ENCODE measurements at places on chromosomes 12 and 14.

DNA sequence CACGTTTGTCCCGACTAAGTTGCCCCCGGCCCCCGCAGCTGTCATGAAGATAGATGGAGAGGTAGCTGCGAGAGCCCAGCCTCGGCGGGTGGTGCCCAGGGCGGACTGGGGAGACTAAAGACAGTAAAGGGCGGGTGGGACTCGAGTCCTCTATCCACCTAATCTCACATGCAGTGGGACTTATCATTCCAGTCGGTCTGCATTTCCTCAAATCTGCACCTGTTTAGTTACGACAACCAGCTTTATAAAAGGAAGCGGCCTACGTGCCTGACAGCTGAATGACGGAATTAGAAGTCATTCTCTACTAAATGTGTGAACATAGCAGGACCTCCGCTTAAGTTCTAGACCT is 109.8 kb upstream of the EGLN3 start:
- no peak for DNase-seq

DNA sequence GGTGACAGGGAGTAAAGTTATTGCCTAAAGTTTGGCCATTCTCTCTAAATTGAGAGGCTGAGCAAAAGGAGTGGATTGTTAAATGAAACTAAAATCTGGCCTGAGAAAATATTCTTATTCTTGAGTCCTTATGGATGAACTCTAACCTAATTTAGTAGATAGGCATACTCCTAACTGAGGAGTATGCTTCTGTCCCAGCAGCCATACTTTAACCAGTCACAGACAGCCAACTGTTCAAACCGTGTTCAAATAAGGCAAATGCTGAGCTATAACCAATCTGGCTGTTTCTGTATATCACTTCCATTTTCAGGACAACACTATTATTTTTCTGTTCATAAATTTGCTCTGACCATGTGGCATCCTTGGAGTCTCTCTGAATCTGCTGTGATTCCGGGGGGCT is 75.9 kb upstream of the RERGL start:
- no peak for DNase-seq

DNA sequence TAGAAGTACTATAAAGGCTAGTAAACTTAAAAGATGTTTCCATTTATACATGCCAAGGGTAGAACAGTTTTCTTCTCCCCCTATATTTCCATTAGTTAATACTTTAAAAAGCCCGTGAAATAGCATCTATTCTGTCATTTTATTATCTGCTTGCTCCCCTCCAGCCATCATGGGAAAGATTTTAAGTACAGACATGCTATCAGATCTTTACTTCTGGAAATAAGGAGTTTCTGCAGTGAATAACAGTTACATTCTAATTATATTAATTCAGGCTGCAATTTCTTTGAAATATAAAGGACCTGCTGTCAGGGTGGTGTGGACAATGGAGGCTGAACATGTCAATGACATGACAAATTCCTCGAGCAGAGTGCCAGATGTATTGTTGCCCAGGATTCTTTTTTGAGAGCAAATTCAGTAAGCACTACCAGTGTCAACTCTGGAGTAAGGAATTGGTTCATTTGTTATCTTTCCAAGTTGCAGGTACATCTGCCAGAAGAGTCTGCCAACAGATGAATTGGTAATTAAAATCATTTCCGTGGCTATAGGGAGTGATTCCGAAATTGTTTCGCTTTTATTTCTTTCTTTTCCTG is 151.3 kb downstream of the BTG1 start:
- DNase-seq: no peak

GRCh38 chr12:63132201-63132600 is 18.8 kb downstream of the AVPR1A start:
- no peak for DNase-seq

DNA sequence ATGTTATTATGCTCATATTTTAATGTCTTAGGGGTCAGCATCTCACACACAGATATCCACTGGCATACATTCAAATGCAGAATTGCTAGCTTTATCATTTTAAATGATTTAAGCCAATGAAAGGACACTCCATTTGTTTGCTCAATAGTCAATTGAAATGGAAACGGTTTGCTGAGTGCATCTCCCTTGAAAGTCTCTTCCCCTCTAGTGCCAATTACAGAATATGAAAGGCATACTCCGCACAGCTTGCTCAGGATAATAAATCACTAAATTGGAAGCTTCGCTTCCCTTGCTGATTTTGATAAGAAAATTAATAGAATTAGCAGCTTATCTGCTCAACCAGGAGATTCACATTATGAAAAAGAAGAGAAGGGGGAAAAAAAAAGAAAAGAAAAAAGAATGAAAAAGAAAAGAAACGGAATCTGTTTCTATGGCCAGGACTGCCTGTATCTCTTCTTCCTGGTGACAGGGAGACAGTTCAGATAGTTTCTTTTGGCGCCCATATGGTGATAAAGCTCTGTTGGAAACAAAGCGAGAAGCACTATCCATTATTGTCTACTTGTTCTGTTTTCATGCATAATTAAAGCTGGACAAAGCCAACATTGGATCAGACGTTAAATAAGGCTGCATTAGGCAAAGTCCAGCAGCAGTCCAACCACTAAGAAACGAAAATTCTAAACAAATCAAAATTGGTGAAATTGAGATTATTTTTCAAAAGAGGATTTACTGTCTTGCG is 225.0 kb downstream of the GXYLT1 start:
- no peak for DNase-seq

GRCh38 chr12:46660719-46661109 is 165.1 kb downstream of the SLC38A4 start:
- no peak for DNase-seq

DNA sequence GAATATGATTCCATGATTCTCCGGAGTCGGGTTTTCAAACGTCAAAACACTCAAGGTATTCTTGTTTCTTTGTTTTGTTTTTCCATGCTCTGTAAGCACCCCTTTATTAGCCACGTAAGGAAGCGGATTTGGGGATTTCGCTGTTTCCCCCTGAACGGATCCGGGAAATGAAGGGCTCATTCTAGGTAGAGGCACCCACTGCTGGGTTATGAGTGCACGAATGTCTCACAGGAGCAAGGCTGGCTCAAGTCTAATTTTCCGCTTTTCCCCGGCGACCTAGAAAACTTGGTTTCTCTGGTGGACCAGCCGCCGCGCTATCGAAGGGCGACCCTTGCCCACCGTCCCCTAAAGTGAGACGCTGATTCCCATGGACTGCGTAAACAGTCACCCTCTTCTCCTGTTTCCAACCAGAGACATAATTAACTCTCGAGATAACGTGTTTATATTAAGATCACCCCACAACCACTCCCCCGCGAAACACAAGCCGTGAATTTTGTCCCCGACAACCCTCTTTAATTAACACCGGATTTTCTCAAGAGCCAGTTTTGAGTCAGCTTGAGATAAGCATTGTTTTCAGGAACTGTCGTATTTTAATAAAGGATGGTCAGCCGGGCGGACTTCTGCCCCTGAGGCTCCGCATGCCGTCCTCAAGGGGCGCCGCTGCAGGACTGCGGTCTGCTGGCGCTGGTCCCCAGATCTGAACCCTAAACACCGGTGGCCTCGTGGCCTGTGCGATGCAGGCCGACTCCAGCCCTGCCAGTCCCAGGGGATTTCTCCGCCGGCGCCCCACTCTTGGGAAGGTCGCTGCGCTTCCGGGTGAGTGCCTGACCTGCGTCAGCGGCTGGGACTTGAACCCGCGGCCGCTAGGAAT is 515 bp upstream of the ABCC9 start:
- no peak for DNase-seq

DNA sequence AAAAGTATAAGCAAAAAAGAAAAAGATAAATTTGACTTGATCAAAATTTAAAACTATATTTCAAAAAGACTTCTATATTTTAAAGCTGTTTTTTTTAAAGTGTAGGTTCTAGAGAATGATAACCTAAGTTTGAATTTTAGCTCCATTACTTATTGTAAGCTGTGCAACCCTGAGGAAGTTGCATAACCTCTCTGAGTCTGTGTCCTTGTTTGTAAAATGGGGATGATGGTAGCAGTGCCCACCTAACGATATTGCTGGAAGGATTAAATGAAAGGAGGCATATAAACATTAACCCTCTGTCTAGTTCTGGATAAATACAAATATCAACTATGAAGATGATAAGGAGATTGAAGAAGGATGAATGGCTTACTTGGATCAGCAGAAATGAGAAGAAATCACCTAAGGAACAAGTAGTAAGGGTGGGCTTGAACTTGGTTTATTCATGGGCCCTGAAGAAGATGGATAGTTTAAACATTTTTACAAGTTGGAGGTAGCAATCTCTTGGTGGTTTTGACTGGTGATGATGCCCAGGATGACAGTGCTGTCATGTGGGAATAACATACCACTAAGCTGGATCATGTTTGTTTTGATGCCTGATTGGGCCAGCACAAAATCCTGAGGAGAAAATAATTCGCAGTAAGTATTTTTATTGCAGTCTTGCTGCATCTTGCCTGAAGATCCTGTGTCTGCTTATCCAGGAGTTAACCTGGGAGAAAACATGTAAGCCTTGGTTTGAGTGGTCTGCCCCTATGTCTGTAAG is 35.0 kb downstream of the TXNRD1 start:
- DNase-seq: no peak

DNA sequence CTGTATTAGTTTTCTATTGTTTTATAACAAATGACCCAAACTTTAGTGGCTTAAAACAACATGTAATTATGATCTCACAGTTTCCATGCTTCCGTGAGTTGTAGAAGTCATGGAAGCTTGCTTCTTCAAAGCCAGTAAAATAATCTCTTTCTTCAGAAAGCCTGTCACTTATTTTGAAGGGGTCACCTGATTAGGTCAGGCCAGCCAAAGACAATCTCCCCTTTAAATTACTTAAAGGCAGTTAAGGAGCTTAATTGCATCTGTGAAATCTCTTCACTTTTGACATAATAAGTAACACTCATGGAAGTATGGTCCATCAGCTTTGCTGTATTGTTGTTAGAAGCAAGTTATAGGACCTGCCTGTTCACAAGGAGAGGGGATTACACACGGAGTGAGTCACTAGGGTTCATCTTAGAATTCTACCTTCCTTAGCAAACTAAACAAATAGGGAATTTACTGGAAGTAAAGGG is 89.8 kb downstream of the FAR2 start:
- DNase-seq: no peak

- no peak for DNase-seq
Measured at GRCh38 chr14:24059841-24060388, 8.1 kb downstream of the CARMIL3 start.

- DNase-seq: no peak
Measured at GRCh38 chr12:132470397-132470796, 19.6 kb upstream of the FBRSL1 start.

DNA sequence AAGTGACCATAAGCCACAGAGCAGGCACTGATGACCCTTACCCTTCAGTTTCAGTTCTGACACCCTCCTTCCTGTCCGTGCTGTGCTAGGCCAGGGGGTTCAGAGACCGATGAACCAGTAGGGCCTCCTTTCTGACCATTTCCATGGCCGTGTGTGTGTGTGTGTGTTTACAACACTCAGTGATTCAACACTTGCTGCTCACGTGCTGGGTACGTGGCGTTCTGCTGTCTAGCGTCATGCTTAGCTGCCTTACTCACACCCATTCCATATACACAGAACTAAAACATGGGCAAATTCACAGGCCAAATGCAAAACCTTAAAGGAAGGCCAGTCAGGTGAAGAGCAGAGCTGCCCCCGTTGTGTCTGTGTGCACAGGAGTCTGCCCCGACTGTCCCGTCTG is 67.5 kb downstream of the DNAH10 start:
- DNase-seq: no peak

GRCh38 chr14:61704554-61704953 is 9.2 kb downstream of the HIF1A start:
- DNase-seq: no peak

DNA sequence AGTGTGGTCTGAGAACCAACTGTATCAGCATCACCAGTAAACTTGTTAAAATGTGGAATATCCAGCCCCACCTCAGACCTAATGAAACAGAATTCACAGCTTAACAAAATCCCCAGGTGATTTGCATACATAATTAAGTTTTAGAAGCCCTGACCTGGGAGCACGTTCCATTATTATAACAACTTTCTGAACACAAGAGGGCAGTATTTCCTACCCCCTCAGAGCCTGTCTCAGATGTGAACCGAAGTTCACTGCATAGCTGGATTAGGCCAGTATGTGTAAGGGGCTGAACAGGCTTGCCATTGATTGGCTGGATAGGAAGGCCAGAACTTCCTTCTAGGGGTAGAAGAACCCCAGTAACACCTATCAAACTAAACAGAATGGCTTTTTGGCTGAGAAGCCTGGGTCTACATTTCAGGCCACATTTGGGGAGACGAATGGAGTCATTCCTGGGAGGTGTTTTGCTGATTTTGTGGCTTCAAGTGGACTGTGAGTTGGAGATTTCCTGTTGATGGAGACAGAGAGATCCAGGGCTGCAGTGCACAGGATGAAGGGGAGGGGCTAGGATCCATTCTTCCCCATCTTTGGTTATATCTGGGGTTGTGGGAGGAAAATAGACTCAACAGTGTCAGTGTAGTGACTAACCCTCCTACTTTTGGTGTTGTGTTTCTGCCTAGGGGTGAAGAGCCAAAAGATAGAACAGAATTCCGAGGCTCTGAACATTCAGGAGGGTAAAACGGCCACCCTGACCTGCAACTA is 94.7 kb upstream of the OR4E1 start:
- peak; percentile 55 for DNase-seq

DNA sequence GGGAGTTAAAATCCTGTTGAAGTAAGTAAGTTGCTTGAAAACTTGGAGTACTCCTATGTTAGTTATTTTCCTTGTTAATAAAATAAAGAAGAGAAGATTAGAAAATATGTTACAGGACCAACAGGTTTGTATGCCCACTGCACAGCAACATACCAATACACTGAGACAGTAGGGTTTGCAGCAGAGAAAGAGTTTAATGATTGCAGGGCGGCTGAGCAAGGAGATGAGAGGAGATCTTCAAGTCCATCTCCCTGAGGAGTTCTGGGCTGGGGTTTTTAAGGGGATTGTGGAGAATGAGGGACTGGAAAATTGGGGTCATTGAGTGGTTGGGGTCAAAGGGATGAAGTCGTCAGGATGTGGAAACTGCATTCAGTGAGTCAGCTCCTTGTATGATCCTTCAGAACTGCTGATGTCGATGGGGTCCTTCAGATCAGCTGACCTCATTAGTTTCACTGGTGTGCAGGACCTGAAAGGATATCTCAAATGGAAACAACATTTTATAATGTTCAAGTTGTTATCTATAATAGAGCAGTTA is 4.3 kb upstream of the HSD17B6 start:
- DNase-seq: no peak

DNA sequence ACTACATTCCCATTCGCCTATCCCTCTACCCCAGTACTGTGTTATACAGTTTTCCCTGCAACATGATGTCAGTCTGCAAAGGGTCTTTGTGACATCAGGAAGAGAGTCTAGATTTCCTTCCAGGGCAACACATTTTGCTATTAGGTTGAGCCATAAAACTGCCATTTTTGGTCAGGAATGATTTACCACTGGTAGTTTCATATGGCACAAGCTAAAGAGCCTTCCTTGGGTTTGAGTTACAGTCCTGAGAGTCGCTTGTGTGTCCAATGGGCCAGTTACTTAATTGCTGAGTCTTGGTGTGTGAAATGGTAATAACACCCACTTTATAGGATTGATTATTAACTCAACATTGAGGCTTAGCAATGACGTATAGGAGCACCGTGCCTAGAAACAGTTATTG is 22.6 kb upstream of the AMIGO2 start:
- DNase-seq: no peak

GRCh38 chr14:91366749-91367148 is 50.9 kb downstream of the CCDC88C start:
- no peak for DNase-seq

- DNase-seq: no peak
Measured at GRCh38 chr12:117603316-117604113, 242.1 kb upstream of the NOS1 start.

- no peak for DNase-seq
Measured at GRCh38 chr12:5737778-5738177, 207.3 kb downstream of the ANO2 start.

Data from Jurkat, Clone E6-1 (cell line).